ENCODE measurements at places on chromosomes 4 and X.

DNA sequence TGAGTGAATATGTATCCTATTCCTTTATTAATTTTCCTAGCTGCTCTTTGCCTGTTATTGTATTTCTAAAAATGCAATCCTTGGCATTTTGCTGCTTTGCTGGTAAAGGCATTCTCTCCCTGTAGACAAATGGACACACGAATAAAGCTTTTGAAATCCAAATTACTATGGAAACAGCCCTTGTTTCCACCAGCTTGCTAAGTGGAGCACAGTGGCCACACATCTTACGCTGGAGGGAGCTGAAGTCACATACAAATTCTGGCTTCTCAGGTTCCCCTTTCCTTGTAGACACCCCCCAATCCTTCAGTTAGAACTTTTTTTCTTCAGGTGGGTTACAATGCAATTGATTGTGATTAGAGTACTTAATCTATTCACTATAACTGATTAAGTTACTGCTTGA lies 66.2 kb downstream of the AGA start:
- DNase-seq = no peak

GRCh38 chr4:97910005-97910404 lies 233.3 kb downstream of the STPG2 start:
- no peak for DNase-seq

- no peak for DNase-seq
Observed at GRCh38 chr4:123599061-123599919, 202.7 kb downstream of the SPRY1 start.

- no peak for DNase-seq
Observed at GRCh38 chr4:38603652-38604051, 60.3 kb upstream of the KLF3 start.

DNA sequence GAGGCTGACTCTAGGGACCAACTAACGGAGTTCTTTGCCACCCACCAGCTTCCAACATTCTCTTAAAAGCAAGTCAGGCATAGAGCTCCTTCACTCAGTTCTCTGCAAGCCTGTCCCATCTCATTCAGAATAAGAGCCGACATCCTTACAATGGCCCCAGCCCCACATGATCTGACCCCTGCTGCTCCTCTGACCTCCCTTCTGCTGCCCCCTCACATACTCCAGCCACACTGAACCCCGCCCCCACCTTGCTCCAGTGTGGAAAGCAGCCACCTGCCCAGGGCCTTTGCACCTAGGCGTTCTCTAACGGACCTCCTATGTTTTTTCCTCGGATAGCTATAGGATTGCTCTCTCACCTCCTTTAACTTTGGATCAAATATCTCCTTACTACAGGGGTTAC lies 143.2 kb upstream of the ETNPPL start:
- DNase-seq = no peak

DNA sequence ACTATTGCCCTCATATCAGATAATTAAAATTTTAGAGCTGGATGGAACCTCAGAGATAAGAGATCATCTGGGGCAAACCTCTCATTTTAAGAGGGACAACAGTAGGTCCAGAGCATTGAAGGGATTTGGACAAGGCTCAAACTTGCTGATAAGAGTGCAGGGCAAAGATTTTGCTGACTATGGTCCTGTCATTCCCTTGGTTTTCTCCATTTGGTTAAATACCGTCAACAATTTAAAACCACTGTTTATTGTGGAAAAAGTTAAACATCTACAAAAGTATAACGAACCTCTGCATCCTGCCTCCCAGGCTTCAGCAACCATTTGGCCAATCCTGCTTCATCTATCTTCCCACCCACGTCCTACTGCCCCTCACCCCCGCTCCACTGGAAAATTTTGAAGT lies 10.7 kb upstream of the KIT start:
- no peak for DNase-seq

DNA sequence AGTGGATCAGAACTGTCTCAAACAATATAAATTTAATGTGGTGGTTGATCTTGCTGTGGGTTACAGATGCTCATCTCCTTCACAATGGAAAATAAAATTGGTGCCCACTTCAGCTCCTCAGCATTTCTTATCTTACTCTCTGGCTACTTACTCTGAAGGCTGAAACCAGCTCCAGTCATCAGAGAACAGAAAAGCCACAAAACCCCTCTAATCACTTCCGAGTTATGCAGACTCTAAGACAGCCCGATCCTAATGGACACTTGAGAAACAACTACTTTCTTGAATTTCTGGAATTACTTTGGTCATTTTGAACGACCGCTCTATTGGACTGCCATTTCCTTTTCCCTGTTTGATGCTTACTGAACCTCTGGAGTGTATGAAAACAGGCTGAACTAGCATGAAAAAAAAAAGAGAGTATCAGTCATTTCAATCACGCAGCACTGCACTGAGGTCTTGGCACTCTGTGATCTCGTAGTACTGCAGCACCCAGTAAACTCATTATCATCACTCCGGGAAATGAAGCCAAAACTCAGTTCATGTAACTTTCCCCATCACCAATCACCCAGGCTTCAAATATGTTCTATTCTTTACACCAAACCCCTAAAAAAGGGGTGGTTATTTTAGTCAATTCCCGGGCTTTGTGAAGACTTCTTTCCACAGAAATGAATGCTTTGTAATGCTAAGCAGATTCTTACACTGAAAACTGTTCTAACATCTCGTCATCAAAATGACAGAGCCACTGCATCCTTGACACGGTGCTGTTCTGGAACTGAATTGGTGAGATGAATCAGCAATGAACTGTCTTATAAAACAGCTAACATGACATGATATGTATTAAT lies 54.5 kb downstream of the TSPAN5 start:
- no peak for DNase-seq

DNA sequence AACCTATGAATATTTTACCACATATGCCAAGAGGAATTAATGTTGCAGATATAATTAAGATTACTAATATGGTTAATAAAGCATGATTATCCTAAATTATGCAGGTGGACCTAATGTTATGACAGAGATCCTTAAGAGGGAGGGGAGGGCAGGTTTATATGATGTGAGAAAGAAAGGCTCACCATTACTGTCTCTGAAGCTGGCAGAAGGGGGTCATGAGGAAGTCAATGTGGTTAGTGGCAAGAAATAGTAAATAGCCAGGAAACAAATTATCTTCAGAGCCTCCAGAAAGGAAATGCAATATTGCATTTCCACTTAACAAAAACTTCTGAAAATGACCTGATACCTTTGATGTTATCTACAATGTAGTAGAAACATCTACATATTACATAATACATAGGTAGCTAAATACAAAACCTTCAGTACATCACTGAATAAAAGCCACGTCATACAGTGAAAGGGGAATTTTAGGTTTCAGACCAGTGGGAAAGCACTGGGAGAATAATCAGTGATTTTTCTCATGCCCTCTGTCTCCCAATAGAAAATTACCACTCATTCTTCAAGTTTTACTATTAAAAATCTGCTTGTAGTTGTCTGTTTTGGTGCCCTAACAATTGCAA lies 609.2 kb downstream of the SPOCK3 start:
- DNase-seq = no peak

GRCh38 chr4:174133551-174133950 lies 149.9 kb downstream of the FBXO8 start:
- no peak for DNase-seq

DNA sequence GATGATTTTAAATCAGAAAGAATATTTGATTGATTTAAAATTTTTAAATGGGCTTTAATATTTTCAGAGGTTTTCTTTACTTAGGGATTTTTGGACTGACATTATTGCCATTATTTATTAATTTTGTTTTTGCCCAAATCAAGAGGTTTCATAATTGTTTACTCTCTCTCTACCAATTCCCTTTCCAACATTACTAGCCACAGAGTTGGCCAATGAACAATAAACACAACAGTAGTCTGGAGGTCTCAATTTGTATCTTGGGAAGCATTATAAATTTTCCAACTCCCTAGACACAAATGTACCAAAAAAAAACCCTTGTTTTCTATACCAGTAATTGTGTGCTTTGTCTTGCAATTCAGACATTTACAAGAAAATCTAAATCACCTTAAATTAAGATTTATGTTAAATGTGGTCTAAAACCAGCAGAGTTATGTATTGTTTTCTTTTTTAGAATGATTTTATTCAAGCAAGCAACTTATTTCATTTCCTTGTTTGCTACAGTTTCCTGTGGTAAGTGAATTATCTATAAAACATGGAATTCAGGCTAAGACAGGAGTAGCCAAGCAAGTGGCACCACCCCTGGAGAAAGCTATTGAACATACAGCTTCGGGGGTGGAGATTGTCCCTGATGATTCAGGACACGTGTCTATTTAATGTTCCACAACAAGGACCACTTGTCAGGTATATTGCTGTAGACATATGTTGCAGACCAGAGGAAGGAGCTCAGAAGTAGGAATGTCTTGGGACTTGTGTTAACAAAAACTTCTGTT lies 622 bp downstream of the KLKB1 start:
- no peak for DNase-seq

DNA sequence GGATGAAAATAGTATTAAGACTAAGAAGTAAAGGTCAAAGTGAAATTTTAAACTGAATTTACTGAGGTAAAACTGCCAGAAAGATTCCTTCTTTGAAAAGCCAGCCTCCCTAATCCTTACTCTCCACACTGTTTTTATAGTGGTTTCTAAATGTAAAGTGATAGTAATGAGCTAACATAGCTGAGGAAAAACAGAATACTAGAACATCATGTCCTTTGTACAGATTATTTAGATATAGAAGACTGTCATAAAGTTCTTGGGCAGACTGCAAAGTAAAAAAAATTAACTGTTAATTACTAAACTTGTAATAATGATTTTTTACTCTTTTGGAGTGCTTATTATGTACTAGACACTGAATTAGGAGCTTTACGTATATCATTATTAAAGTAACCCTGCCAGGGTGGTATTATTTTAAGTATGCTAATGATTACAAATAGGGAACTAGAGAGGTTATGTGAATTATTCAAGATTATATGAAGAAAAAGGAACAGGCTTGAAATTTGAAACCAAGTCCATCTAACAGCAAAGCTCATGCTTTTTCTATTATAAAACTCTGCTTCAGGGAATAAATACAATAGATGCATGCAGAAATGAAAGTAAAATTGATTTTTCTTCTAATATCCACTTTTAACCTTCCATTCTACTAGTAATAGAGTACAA lies 150.5 kb downstream of the TBCK start:
- DNase-seq = no peak

- DNase-seq = no peak
Observed at GRCh38 chr4:180674619-180675358, 1568.4 kb upstream of the TENM3 start.

DNA sequence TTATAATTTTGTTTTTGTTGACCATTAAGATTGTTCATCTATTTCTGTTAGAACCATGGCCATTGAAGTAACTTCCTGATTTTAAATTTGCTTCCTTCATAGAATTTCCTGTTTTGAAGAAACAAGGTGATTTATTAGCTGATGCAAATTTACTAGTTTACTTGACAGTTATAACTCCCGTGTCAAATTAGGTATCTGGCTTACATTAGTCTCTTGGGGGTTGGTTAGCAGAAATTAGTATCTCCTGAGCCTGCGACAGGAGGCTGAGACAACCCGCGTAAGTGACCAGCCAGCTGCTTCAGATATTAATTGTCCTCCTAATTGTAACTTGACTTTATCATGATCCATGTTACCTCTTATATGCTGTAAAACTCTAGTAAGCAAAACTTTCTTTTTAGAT lies 154.3 kb downstream of the CFAP299 start:
- no peak for DNase-seq

- DNase-seq = no peak
Observed at GRCh38 chr4:8859550-8860095, 12.0 kb downstream of the HMX1 start.

DNA sequence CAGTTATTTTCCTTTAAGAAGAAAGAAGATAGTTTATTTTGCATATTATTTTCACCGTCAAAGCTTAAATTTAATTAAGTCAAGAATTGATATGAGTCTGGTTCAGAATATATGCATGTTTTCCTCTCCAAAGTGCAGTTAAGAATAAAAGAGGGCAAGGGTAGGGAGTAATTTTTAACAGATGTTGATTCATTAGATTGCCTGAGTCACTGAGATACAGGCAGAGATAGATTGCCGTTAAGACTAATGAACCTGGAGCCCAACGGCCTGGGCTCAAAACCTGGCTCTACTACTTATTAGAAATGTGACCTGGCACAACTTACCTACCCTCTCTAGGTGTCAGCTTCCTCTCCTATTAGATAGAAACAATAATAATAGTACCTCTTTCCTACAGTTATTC lies 1037.4 kb upstream of the PABPC4L start:
- DNase-seq = no peak

- DNase-seq = no peak
Observed at GRCh38 chr4:85180533-85180932, 214.0 kb upstream of the WDFY3 start.

DNA sequence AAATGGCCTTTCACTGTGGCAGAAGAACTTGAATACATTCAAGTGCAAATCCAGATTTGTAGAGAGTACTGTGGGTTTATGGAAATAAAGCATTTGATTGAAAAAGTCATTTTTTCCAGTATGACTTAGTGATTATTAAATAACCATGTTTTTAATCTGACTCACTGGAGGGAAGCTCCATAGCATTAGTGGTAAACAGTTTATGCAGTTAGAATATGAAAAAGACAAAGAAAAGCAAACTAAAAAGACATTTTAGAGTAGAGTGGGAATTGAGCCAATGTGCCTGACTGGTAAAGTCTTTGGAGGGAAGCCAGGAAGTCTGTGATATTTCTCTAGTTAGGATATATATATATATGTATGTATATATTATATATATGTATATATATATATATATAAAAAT lies 53.4 kb downstream of the FAT4 start:
- no peak for DNase-seq

- no peak for DNase-seq
Observed at GRCh38 chrX:119636419-119636818, 30.2 kb upstream of the NKRF start.

DNA sequence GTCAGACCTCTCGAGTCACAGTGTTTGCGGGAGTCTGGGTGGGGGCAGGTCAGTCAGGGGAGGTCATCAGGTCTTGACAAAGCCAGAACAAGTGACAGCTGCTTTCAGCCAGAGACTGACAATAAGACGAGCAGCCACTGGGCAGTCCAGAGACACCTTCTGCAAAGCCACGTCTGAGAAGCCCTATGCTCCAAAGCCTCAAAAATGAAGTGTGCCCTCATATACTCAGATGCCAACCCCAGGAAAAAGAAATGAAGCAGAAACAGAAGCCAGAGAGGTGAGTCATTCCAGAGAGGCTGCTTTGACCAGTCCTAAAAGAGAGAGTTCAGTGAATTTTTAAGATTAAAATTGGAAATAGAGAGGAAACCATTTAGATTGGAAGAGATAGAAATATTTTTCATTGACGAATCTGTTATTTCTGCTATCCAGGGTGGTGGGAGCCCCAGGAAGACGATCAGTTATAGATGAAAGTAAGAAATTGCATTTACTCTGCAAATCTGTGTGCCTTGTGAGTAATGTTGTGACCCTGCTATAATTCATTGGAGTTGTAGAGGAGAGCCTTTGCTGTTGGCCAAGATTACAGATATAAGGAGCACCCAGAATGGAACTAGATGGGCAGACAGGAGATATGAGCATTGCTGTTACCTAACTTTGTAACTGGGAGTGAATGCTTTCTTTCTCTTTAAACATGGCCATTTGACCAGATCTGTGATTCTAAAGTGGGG lies 77.9 kb downstream of the LRRC66 start:
- no peak for DNase-seq

Data from stimulated activated CD4-positive, alpha-beta T cell treated with anti-CD3 and anti-CD28 coated beads, Interleukin-4, amount 100 ng/mL, for 4 hours (primary cell).